NCI-H2107 (cell line): ENCODE measurements at places on chromosomes 3 and 15.

DNA sequence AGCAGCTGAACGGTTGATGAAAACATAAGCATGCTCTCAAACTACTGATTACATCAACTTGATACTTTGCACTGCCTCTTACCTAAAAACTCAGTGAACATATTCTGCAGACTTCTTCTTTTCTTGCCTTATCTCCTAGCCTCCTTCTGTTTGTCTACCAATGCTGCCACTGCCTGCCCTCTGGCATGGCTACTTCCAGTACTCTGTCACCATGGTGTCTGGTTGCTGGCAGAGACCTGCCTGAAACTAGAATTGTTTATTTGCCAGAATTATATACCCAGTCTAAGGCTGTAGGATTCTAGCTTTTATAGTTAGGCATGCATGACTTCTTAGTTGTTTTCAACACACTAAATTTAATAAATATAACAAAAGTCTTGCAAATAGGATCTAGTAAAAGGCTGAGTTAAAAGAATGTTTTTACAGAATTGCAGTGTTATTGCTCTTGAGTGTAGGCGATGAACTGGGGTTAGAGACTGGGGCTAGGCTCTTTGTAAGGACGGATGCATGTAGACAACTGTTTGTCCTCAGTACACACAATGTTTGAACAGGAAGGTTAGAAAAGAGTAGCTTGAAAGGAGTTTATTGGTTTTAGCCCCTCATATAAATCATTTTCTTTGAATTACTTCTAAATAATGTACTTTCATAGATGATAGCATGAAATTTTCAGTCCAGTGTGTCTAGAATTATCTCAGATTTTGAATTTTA, 116.3 kb downstream of the KCNAB1 start:
- DNase-seq, result no peak

DNA sequence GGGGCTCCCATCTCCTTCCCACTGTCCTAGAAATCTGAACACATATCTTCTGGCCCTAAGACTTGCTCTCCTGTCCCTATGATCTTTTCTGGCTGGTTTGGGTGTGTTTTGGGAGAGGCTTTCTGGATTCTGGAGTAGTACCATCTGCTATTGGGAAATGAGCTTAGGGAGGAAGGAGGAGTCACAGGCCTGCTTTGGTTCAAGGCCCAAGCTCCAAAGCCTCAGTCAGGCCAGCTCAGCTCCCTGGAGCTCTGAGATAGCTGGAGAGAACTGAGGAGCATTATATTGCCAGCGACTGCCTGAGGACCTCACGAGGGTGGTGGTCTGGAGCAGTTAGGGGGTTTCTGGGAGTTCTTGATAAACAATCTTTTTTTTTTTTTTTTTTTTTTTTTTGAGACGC, 18.7 kb downstream of the RASGRF1 start:
- no peak for DNase-seq

DNA sequence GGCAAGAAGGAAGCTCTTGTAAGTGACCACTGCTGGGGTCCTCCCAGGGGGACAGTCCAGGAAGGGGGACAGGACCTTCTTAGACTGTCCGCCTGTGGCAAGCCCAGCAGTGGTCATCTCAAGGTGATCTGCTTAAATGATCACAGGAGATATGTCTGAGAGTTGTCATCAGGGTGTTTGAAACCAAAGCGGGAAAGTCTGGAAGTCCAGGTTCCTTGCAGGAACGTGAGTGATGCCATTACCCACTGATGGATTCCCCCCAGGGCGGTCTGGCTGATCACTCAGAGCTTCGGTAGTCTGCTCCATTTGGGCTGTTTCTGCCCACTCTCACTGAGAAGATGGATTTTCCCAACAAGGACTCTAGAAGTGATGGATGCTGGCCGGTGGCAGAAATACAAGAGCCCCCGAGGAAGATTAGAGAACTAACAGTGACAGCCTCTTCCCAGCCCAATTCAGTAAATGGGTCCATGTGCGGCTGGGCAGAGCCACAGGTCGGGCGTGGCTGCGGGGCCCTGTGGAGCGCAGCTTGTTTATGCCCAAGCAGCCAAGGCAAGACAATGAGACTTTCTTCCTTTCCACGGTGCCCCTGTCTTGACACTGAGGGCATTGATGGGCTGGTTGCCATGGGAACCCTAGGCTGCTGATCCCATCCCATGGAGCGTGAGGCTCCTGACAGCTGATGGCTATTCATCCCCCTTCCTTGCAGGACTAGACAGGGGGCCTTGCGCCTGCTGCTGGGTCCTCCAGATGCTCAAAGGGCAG, 9.5 kb downstream of the PCSK6 start:
- DNase-seq, result no peak

DNA sequence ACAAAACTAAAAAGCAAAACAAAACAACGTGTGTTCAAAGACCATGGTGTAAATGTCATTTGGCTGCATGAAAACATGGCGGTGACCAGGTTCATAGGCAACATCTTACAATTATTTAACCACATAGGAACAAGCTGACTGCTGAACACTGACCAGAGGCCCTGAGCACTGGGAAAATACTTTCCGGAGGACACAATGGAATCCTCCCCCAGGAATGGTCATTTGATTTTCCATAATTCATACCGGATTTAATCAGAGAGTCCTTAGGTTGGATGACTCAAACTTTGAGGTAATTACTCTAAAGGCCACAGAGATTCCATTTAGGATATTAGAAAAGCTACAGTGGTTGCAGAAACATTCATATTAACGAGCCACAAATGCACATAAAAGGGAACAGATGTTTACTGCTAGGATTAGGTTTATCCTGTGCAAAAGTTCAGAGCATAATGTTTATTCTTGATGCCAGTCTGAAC, 254.7 kb downstream of the NR1D2 start:
- DNase-seq, result no peak

- no peak for DNase-seq
Measured at GRCh38 chr3:73874161-73874560, 249.4 kb upstream of the PDZRN3 start.

DNA sequence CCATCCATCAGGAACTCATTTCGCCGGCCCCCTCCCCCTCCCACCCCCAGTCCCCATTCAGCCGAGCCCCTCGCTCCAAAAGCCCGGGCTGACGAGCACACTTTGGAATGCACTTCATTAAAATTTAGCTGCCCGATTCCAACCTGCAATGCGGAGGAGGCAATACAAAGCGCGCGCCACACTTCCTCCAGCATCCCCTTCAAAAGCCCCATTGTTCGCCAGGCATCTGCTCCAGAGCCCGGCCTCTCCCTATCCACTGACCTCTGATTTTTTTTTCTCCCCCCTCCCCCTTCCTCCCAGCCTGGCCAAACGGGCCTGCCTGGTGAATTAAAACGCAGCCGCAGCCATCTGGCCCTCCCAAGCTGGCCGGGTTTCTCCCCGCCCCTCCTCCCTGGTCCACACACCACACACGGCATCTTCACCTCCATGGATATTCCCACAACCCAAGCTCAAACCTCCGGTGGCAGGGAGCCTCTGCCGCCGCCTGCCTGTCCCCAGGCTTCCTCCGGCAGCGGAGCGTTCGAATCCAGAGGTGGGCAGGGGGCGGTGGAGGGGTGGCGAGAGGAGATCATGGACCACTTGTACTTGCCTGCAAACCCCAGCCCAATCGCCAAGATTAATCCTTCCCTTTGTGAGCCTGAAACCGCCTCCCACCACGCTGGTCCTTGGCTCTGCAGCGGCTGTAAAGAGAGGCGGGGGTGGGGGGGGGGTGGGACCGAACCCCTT, 441.3 kb downstream of the MAGI1 start:
- no peak for DNase-seq

GRCh38 chr15:70361891-70362290, 264.2 kb upstream of the TLE3 start:
- no peak for DNase-seq

- no peak for DNase-seq
Measured at GRCh38 chr15:31001702-31002101, 10.3 kb upstream of the MTMR10 start.

GRCh38 chr15:71687902-71688508, 122.3 kb upstream of the NR2E3 start:
- no peak for DNase-seq

- DNase-seq, result no peak
Measured at GRCh38 chr3:46693892-46694226, 380 bp upstream of the ALS2CL start.

- no peak for DNase-seq
Measured at GRCh38 chr3:63652066-63652725, at the start of gene SNTN. Gene SNTN, plus strand, starts transcription at chr3:63652675. Its CDS starts 13 bp downstream, at chr3:63652688.

GRCh38 chr15:72009222-72009621, 108.7 kb downstream of the MYO9A start:
- no peak for DNase-seq

DNA sequence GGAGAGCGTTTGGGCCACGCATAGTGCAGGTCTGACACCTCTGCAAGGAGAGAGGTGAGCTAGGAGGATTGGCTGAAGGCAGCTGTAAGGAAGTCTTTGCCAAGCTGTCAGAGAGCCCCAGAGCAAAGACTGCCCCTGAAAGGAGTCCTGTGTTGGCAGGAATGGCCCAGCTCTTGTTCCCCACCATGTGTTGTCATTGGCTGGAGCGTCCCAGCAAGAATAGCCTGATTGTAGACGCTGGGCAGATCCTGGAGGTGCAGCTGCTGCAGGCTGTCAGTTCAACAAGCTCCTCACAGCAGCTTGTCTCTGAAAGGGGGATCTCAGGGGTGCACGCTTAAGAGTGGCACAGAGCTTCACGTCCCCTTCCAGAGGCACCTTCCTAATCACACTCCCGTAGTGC, 237.6 kb downstream of the FEZF2 start:
- no peak for DNase-seq

DNA sequence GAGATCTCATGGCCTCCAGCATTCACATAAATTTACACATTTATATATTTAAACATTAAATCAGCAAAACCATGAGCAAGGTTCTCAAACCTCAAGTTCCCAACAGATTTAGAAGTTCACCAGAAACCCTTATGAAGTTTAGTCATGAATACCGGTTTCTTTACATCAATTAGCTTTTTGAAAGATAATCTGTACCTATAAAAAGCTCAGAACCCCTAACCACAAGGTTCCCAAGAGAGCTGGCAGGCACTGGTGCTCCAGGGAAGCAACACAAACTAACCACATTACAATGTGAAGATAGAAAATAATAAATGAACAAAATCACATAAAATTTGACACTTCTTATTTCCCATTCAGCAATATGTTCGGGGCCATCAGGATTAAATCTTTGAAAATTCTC, 150.9 kb downstream of the FBN1 start:
- DNase-seq, result no peak

GRCh38 chr15:74866090-74866489, 7.1 kb downstream of the SCAMP2 start:
- no peak for DNase-seq

DNA sequence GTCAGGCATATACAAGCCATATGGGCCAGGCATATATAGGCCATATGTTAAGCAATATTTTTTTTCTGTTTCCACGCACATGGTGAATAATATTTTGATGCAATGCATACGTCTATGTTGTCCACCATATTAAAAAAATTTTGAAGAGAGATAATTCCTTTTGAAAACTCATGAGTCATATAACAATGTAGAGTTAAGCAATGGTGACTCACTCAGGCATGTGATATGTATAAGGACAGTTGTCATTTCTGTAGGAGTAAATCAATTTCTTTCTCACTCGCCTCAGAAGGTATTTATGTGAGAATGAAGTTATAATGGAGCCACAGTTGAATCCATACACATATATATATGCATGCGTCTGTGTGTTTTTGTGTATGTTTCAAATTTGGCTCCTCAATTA, 272.6 kb downstream of the EPHA3 start:
- DNase-seq, result no peak

DNA sequence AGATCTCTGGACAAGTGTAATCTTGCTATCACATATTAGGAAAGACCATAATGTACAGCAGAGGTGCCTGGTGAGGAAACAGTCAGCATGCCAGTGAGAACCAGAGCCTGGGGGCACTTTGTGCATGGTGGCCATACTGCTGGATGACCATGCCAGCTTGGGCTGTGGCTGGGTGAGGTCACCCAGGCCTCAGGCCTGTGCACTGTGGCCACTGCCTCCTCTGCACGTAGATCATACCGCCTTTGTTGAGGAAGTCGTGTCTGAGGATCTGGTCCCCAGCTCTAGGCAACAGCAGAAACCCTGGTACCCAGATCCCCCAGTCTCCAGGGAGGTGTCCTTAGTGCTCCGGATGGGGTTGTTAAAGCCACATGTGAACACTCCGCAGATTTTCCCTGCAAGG, 38.9 kb downstream of the ZNF710 start:
- no peak for DNase-seq

- DNase-seq, result no peak
Measured at GRCh38 chr3:78025916-78026315, 986.0 kb downstream of the ROBO2 start.

DNA sequence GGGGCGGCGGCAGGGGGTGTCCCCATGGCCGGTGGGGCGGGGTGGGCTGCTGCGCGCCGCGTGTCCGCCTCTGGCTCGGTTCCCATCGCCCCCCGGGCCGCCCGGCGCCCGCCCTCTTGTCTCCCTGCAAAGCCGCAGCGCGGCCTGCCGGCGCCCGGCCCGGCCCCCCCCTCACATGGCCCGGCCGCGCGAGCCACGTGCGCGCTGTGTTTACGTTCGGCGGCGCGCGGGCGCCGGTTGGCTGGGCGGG, 502 bp downstream of the NR1D2 start:
- DNase-seq, result no peak

GRCh38 chr15:59549301-59550185, 62.0 kb upstream of the GCNT3 start:
- DNase-seq, result no peak

DNA sequence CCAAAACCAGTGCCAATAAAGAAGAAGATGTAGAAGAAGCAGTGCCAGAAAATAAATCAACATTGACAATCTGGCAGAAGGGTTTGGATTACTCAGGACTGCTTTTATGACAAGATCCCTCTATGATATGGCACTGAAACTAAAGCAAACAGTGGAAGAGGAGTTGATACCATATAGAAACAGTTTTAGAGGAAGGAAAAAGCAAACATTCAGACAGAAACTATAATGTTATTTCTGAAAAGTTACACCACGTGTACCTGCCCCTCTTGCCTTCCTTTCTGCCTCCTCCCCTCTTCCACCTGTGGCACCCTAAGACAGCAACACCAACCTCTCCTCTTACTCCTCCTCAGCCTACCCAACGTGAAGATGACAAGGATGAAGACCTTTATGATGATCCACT, 63.0 kb downstream of the SFMBT1 start:
- DNase-seq, result no peak

GRCh38 chr3:187211532-187212195, 14.4 kb downstream of the RTP1 start:
- no peak for DNase-seq

DNA sequence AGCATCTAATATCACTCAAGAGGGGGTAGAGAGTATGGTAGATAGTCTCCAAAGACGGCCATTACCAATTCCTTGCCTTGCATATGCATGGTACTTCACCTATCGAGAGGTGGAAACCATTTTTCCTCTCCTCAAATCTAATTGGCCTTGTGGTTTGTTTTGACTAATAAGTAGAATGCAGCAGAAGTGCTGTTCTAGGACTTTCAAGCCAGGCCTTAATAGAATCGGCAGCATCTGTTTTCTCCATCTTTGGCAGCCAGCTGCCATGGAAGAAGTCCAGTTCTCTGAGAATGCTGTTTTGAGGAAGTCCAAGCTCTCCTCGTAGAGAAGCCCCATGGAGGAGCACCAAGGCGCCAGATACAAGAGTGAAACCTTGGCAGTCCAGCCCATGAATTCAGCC, 59.1 kb upstream of the RASGRP1 start:
- no peak for DNase-seq
